ENCODE measurements at places on chromosomes 7 and 10.

DNA sequence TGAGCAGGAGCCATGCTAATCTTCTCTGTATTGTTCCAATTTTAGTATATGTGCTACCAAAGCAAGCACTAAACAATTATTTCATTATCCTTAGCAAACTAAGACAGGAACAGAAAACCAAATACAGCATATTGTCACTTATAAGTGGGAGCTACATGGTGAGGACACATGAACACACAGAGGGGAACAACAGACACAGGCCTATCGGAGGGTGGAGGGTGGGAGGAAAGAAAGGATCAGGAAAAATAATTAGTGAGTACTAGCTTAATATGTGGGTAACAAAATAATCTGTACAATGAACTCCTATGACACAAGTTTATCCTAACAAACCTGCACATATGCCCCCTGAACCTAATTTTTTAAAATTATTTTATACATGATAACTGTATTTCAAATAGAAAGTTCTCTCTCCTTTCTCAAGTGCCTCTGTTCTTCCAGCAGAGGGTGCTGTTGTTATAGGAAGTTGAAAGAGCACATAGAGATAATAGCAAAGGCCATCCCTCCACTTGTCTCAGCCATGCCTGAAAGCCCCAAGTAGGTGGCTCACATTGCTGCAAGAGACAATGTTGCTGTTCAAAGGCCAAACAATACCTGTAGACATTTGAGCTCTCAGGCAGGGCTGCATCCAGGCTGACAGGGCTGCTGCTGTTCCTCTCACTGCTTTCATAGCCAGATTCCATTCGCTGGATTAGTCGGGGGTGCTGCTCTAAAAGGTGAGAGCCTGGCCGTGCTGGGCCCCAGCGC lies 33.4 kb upstream of the PPP3CB start:
- DNase-seq, result peak; percentile 60

DNA sequence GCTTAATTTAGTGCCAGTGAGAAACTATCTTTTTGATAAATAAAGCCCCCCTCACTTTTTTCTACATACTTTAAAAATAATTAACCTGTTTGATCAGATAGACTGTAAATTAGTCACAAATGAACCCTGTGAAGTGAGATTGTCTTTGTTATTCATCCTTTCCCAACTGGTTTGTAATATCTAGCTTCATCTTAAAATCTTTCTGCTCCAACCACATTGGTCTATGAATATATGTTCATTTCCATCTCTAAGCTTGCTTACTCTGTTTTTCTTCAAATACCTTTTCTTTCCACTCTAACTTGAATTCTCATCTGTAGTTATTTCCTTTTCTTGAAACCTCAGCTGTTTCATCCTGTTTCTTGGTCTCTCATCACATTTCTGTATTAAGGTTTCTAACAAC lies 12.1 kb downstream of the MARCHF5 start:
- no peak for DNase-seq

DNA sequence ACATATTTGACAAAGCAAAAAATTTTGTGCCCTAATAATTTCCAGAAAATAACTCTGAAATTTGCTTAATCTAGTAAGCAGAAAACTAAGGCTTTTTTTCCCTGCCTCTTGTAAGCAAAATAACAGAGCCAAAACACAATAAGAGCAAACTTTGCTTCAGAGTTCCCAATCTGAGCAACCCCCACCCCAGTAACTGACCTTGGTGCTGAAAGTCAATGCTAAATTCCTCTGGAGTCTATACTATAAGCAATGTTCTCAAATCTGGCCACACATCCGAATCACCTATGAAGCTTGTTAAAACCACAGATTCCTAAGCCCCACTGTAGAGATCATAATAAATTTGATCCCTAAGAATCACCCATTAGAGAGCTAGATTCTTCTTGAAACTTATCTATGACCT lies 150.5 kb downstream of the ELAPOR2 start:
- DNase-seq, result no peak

- no peak for DNase-seq
Observed at GRCh38 chr7:126804604-126805003, 448.1 kb downstream of the GRM8 start.

DNA sequence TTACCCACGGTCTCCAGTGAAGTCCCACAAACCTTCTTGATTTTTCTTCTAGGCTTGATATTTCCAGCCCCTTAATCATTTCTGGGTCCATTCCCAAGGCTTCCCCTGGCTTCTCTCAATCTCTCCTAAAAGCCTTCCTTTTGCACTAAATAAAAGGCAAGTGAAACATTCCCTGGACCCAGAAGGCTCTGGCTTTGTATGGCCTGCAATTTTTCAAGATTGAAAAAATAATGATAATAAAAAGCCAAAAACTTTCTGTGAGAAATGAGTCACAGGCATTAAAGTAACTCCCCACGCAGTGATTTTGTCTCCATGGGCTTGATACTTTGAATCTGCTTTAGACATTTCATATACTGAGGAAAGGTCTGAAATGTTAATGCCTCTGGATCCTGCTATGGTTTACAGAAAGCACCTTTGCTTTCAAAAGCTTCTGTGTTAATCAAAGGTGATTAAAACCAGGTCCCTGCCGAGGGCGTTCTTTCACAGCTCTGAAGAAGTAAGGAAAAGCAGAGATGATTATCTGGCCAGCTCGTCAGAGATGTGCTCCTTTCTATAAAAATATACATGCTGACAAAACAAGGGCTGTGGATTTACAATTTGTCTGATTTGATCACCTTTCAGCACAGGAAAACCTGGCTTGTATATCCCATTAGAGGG lies 118.9 kb upstream of the TMEM72 start:
- no peak for DNase-seq
